NCI-H1105 (cell line): ENCODE measurements at places on chromosomes 3 and 15.

GRCh38 chr3:2597615-2598014, 498.9 kb downstream of the CNTN4 start:
- no peak for DNase-seq

DNA sequence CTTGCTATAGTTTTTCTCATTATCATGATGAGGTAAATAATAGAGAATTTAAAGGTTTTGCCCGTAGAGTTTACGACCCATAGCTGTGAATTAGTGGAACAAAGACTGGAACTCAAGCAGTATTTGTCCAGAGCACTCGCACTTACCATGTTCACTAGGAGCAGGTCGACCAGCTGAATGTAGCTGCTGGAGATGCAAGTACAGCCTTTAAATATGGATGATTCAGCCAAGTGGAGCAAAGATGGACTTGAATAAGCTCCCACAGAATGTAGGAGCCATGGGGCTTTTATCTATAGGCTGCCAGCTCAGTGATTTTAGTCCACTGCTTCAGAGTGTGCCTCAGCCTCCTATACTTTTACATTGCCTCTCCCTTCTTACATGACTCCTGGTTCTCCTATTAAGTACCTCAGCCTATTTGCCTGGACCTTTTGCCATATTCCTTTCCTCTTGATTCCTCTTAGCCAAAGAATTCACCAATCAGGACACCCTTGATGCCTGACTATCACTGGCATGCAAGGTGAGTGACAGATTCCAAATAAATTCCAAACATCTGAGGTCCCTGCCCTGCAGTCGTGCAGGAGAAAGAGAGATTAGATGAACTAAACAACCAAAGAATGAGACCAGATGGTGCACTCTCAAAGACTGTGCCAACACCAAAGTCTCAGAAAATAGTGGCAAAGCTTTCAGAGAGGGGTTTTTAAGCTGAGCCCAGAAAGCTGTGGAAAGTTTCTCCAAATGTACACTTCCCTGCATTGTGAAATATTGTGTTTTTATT, 3.9 kb downstream of the MKRN3 start:
- DNase-seq = no peak

DNA sequence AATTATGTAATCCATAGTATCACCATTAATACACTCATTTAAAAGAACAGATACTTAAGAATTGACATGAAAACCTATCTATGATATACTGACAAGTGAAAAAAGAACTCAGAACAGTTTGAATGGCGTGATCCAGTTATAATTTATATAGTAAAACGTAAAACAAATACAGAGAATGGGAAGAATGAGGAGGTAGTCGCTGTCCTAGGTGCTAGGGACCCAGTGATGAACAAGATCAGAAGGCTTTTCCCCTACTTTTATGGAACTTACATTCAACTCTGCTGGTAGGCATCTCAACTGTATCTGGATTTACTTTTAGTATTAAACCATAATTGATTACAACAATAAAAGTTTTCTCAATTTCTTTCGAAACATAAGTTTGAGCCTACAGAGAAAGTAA, 31.8 kb downstream of the GSK3B start:
- no peak for DNase-seq

DNA sequence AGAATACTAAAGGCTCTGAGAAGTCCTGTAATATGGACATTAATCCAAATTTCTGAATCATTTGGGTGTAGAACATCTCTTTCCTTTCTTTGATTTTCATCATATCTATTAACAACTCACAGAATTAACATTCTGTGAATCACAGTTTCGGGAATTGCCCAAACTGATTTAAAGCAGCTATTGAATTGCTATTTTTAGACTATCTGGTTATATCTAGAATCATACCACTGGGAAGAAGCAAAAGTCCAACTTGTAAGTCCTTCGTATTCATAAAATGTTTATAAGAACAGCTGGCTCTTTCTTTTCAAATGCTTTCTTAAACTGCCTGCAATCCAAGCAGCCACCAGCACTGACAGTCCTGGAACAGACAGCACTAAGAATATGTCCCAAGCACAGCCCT, 733.0 kb downstream of the NTRK3 start:
- DNase-seq = no peak

DNA sequence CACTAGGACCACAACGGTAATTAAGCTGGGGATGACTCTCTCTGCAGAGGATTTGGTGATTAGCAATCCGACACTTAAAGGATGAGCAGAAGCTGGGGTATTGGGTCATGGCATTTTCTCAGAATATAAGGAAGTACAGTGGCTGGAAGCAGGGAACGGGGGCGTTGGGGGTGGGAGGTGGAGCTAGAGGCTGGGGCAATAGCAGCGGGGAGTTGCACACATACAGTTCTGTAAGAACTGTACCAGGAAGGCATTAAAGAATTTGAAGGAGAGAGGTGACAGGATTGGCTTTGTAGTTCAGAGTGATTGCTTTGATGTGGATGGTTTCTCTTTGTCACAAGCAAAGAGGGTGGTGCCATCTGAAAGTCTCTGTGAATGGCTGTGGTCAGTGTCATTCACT, 28.2 kb downstream of the PSMD6 start:
- no peak for DNase-seq

- no peak for DNase-seq
These were observed 71.5 kb downstream of the FOXP1 start for GRCh38 chr3:71512000-71512399.

DNA sequence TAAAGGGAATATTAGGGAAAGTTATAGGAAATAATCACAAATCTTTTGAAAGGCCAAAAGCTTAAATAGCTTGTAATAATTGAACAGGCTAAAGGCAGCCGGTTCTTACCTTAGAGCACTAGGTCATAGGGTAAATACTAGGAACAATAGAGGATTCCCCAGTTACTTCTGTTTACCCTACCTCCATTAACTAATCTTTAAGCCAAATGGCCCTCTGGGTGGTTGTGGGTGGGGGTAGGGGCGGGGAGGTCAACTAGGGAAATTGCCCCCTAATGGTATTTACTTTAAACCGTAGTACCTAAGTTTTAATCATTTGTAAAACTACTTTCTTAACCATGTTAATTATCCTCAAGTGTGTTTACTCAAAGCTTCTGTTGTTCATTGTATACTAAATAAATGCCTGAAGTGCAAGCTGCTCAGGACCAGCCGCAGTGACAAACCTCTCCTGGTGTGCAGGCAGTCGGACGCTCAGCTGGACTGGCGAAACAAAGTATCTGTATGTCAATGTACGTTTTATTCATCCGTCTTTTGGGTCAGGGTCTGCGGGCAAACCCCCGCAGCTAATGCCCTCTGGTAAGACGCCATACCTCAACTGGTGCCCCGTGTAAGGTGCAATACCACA, 18.9 kb downstream of the MAGEL2 start:
- DNase-seq = peak; percentile 33

- no peak for DNase-seq
These were observed 31.7 kb downstream of the SYNPR start for GRCh38 chr3:63309768-63310167.

GRCh38 chr3:86109434-86109833, 881.5 kb downstream of the VGLL3 start:
- no peak for DNase-seq

GRCh38 chr3:75781079-75781745, 4.1 kb downstream of the ZNF717 start:
- DNase-seq = no peak

- no peak for DNase-seq
These were observed 150.1 kb downstream of the FGF12 start for GRCh38 chr3:192577271-192577670.

- no peak for DNase-seq
These were observed 155.4 kb downstream of the TP63 start for GRCh38 chr3:189786479-189787064.

DNA sequence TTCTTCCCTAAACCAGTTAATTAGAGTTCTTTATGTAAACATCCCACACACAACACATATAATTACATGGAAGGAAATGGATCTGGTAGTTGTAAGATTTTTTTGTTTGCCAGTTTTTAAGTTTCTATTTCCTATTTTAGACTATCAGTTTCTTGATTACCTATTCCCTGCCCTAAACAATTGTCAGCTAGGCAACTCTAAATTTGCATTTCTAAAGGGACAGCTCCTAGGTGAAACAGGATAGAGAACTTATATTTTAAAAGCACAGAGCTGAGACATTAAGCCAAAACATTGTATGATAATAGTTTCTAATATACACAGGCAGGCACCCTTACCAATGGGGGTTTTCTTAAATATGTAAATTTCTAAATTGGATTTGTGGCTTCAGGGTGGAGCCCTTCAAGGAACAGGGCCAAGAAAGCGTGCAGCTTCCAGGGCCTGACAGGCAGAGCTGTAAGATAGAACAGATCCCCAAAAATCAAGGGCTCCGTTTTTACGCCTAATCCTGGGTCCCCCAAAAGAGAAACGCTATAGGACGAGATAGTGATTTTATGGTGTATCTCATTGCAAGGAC, 8.9 kb downstream of the LEKR1 start:
- DNase-seq = no peak

- DNase-seq = no peak
These were observed 157.5 kb downstream of the FBLN2 start for GRCh38 chr3:13706451-13706850.

DNA sequence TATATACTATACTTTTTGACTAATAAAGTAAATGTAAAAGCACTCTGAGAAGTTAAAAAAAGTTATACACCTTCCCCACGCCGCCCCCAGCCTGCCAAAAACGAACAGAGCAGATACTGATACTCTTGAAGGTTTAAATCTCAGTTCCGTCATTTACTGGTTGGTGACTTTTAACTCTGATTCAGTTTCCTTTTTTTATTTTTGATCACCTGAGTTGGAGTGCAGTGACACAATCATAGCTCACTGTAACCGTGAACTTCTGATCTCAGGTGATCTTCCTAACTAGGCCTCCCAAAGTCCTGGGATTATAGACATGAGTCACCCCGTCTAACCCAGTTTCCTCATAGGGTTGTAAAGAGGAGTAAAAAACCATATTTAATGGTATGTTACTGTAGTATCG, 3.3 kb upstream of the TIPIN start:
- no peak for DNase-seq
